ENCODE measurements at places on chromosomes 1 and 21. TPM values are rescaled to one million over a fixed set of nuclear protein-coding genes. Genes with fewer than 3 reads are reported as not detected.
A peak's percentile ranks its signal among the peaks of the same experiment; 100 is the strongest.

DNA sequence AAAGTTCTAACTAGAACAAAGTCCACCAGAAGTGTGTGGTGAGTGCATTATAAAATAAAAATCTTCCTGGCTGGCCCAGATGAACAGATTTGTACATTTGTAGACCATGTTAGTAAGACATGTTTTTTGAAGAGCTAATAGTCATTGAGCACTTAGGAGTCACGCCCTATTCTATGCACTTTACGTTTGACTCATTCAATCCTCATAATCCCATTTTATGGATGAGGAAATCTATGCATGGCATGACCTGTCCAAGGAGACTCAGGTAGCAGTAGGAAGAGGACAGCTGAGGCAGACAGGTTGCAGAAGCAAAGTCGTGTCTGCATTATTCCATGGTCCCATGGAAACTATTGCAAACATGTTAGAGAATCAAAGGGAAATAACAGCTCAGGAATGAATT, 30.3 kb upstream of the LPAR3 start:
- H3K4me3 ChIP-seq: no peak overlapping the region
- no peak overlapping the region for H3K27ac ChIP-seq
- no peak for DNase-seq
- no peaks in the 10 kb centered on the region for H3K27me3 ChIP-seq
- no peaks in the 10 kb centered on the region for H3K36me3 ChIP-seq

GRCh38 chr1:87592156-87592555, 263.5 kb downstream of the LMO4 start:
- no peak for DNase-seq
- H3K27ac ChIP-seq: no peak overlapping the region
- H3K27me3 ChIP-seq: no peaks in the 10 kb centered on the region
- no peak overlapping the region for H3K4me3 ChIP-seq
- no peaks in the 10 kb centered on the region for H3K36me3 ChIP-seq

The KRTAP10-11 gene
- total RNA-seq: not detected

The TTC34 gene
- 0.27 TPM for total RNA-seq

The UMODL1 gene
- 0.37 TPM for total RNA-seq

GRCh38 chr1:220410611-220411010, 117.3 kb upstream of the MARK1 start:
- no peaks in the 10 kb centered on the region for H3K27me3 ChIP-seq
- no peaks in the 10 kb centered on the region for H3K4me1 ChIP-seq
- no peak for DNase-seq
- H3K27ac ChIP-seq: no peak overlapping the region
- no peaks in the 10 kb centered on the region for H3K36me3 ChIP-seq

The PRKAA2 gene
- total RNA-seq: 1.6 TPM

- no peak for DNase-seq
- no peaks in the 10 kb centered on the region for H3K4me1 ChIP-seq
- H3K27ac ChIP-seq: no peak overlapping the region
Observed at GRCh38 chr21:35284199-35284598, 235.1 kb upstream of the RUNX1 start.

The BCAS2 gene
- total RNA-seq: 37.0 TPM

The PRAMEF1 gene
- not detected for total RNA-seq

The NUF2 gene
- total RNA-seq: 17.6 TPM

DNA sequence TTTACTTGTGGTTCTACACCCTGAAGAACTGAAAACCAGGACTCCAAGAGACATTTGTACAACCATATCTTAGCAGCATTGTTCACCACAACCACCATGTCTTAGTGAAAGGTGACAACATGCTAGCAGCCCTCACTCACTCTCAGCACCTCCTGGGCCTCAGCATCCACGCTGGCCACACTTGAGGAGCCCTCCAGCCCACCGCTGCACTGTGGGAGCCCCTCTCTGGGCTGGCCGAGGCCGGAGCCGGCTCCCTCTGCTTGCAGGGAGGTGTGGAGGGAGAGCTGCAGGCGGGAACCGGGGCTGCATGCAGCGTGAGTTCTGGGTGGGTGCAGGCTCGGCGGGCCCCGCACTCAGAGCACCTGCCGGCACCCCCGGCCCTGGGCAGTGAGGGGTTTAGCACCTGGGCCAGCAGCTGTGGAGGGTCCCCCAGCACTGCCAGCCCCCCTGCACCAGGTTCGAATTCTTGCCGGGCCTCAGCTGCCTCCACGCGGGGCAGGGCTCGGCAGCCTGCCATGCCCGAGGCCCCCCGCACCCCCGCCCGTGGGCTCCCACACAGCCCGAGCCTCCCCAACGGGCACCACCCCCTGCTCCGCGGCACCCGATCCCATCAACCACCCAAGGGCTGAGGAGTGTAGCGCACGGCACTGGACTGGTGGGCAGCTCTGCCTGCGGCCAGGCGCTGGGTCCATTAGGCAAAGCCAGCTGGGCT, 9.2 kb downstream of the C1orf159 start:
- peaks cover 3% of the 10 kb centered on the region for H3K4me1 ChIP-seq
- no peaks in the 10 kb centered on the region for H3K36me3 ChIP-seq
- H3K4me3 ChIP-seq: no peak overlapping the region
- H3K27me3 ChIP-seq: no peaks in the 10 kb centered on the region
- H3K27ac ChIP-seq: no peak overlapping the region

The PTGFRN gene
- total RNA-seq: 94.9 TPM

GRCh38 chr1:41383094-41383852, 22.0 kb downstream of the FOXO6 start:
- DNase-seq: no peak
- H3K36me3 ChIP-seq: no peaks in the 10 kb centered on the region
- H3K4me3 ChIP-seq: peak overlapping the region; percentile 35
- peak overlapping the region; percentile 65 for H3K27ac ChIP-seq
- no peaks in the 10 kb centered on the region for H3K4me1 ChIP-seq
- peaks cover 20% of the 10 kb centered on the region for H3K27me3 ChIP-seq

The RGS4 gene
- total RNA-seq: 1.9 TPM

DNA sequence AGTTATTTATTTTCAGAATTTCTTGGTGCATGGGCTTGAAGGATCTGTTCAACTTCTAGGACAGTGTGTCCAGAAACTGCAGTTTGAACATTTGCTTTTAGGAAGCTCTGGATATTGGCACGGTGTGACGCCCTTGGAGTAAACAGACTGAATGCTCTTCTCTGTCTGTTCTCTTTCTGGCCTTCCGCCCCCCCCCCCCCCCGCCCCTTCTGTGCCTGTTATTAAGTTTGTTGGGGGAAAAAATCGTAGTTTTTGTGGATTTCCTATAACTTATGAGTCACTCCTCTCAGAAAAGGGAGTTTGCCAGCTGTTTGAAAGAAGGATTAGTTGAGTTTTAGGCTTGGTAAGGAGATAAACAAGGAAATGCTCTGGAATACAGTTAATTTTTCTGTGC, 1.2 kb downstream of the KCTD3 start:
- peak overlapping the region; percentile 71 for H3K4me3 ChIP-seq
- no peaks in the 10 kb centered on the region for H3K27me3 ChIP-seq
- H3K4me1 ChIP-seq: peaks cover 4% of the 10 kb centered on the region
- H3K27ac ChIP-seq: peak overlapping the region; percentile 93
- H3K36me3 ChIP-seq: no peaks in the 10 kb centered on the region
- peak; percentile 34 for DNase-seq

The ADCY10 gene
- total RNA-seq: 0.64 TPM

GRCh38 chr1:114144016-114144415, 9.7 kb downstream of the SYT6 start:
- no peaks in the 10 kb centered on the region for H3K36me3 ChIP-seq
- no peaks in the 10 kb centered on the region for H3K27me3 ChIP-seq
- H3K4me1 ChIP-seq: no peaks in the 10 kb centered on the region
- H3K4me3 ChIP-seq: no peak overlapping the region
- no peak for DNase-seq

DNA sequence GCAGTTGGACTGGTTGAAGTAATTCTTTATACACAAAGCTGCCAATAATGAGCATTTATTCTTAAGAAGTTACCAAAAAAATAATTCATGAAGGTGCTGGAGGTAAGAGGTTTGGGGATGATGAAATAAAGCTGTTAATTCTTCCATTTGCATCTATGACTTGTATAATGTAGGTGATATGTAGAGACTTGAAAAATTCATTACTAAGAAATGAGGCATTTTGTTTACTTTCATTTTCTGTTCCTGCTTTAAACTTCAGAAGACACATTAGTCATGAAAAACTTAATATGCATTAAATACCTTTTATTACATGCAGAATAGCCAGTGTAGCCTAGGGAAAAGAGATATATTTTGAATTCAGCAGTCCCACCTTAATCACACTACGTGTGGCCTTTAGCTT, 214.2 kb downstream of the SLC44A5 start:
- no peaks in the 10 kb centered on the region for H3K27me3 ChIP-seq
- no peak overlapping the region for H3K27ac ChIP-seq
- no peak overlapping the region for H3K4me3 ChIP-seq
- no peaks in the 10 kb centered on the region for H3K4me1 ChIP-seq
- DNase-seq: no peak

DNA sequence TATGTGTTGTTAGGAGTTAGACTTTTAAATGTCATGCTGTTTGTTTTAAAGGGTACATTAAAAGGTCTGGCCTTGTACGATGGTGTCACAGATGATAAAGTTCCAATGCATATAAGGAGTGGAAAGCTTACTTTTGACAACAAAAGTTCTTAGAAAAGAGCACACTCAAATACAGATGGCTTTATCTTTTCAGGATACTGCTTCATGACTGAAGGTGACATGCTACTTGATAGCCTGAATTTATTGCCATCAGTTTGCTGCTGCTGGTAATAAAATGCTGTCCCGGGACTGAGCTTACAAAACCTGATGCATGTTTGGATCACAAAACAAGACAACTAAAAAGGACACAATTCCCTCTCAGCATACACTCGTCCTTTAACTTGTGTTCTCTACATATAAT, 84.9 kb downstream of the TTC3 start:
- no peaks in the 10 kb centered on the region for H3K36me3 ChIP-seq
- DNase-seq: no peak
- no peaks in the 10 kb centered on the region for H3K27me3 ChIP-seq
- peaks cover 3% of the 10 kb centered on the region for H3K4me1 ChIP-seq

The FAM163A gene
- 0.56 TPM for total RNA-seq

GRCh38 chr21:32311621-32312020, 13.0 kb downstream of the MRAP start:
- H3K4me1 ChIP-seq: no peaks in the 10 kb centered on the region
- no peak overlapping the region for H3K27ac ChIP-seq
- H3K36me3 ChIP-seq: no peaks in the 10 kb centered on the region
- no peak overlapping the region for H3K4me3 ChIP-seq
- H3K27me3 ChIP-seq: no peaks in the 10 kb centered on the region
- DNase-seq: peak; percentile 13

- no peak for DNase-seq
- no peak overlapping the region for H3K4me3 ChIP-seq
- no peaks in the 10 kb centered on the region for H3K27me3 ChIP-seq
- H3K4me1 ChIP-seq: no peaks in the 10 kb centered on the region
- H3K27ac ChIP-seq: no peak overlapping the region
- H3K36me3 ChIP-seq: no peaks in the 10 kb centered on the region
Observed at GRCh38 chr21:42423685-42424084, 20.0 kb downstream of the UBASH3A start.

The RSPO1 gene
- total RNA-seq: 0.32 TPM

GRCh38 chr1:151790940-151791651, 796 bp upstream of the TDRKH start:
- no peaks in the 10 kb centered on the region for H3K27me3 ChIP-seq
- DNase-seq: peak; percentile 35
- H3K36me3 ChIP-seq: no peaks in the 10 kb centered on the region
- no peaks in the 10 kb centered on the region for H3K4me1 ChIP-seq
- H3K27ac ChIP-seq: peak overlapping the region; percentile 61

DNA sequence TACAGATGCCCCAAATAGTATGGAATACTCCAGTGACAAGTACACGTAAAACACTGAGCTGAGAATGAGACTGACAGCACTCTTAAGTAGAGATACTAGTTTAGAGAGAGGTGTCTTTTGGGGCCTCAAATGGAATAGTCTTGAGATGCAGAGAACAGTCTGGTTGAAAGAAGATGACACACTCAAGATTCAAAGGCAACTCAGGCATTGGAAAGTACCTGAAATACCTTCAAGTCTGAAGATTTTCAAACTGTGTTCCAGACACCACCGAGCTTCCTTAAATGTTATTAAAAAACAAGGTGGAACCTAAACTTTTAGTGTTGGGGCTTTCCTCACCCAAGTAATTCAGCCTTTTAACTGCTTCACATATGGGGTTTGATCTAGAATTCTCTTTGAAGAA, 437.7 kb downstream of the OMA1 start:
- H3K4me1 ChIP-seq: no peaks in the 10 kb centered on the region
- H3K36me3 ChIP-seq: no peaks in the 10 kb centered on the region
- H3K4me3 ChIP-seq: no peak overlapping the region
- H3K27me3 ChIP-seq: no peaks in the 10 kb centered on the region
- no peak overlapping the region for H3K27ac ChIP-seq
